Peyer's patch (tissue), 4 donors: ENCODE measurements at places on chromosomes 16 and 17. TPM values are rescaled to one million over a fixed set of nuclear protein-coding genes. Genes with fewer than 3 reads are reported as not detected.

DNA sequence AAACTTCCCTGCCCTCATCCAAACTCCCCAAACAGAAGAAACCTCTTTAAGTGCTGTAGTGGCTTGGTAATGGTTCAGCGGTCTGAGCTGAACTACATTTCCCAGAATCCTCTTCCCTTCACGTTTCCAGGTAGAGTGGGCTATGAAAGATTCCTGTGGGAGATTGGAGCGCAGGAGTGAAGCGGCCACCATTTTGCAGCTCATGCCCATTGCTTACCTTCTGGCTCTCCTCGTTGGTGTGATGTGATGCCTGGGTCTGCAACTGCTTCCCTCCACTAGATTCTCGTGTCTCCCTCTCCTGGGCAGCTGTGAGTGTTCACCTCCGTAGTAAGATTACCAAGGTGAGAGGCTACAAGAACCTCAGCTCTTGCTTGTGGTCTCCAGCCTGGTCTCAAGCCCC, 82.1 kb downstream of the GPR139 start:
- H3K36me3 ChIP-seq = no peaks in the 10 kb centered on the region
- no peak overlapping the region for H3K4me3 ChIP-seq
- H3K4me1 ChIP-seq = no peaks in the 10 kb centered on the region
- H3K27me3 ChIP-seq = no peaks in the 10 kb centered on the region

DNA sequence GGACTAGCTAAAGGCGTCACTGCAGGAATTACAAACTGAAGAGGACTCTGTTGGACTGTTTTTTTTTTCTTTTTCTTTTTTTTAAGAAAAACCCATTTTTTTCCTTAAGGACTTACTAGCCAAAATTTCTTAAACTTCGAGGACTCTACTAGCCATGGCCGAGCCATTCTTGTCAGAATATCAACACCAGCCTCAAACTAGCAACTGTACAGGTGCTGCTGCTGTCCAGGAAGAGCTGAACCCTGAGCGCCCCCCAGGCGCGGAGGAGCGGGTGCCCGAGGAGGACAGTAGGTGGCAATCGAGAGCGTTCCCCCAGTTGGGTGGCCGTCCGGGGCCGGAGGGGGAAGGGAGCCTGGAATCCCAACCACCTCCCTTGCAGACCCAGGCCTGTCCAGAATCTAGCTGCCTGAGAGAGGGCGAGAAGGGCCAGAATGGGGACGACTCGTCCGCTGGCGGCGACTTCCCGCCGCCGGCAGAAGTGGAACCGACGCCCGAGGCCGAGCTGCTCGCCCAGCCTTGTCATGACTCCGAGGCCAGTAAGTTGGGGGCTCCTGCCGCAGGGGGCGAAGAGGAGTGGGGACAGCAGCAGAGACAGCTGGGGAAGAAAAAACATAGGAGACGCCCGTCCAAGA, 878 bp downstream of the HEXIM1 start:
- H3K27ac ChIP-seq = peak overlapping the region; percentile 87
- DNase-seq = peak; percentile 93
- H3K4me3 ChIP-seq = peak overlapping the region; percentile 79

DNA sequence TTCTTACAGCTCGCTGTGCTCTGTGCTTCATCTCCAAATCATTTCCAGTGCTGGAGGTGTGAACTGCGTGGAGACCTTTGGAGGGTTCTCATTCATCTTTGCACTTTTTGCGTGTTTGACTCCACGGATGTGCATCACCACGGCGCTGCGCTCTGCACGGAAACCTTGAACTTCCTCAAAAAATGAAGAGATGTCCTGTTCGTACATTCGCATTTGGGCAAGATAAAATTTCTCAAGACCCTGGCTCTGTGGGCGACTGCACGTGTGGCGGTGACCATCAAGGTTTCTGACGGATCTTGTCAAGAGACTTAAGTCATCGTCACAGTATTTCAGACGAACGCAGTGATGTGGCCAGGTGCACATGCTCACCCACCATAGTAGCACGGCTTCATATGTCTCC, 10.3 kb upstream of the PVALEF start:
- no peak overlapping the region for H3K4me3 ChIP-seq
- H3K27ac ChIP-seq = no peak overlapping the region
- H3K36me3 ChIP-seq = no peaks in the 10 kb centered on the region
- no peaks in the 10 kb centered on the region for H3K4me1 ChIP-seq
- DNase-seq = no peak

DNA sequence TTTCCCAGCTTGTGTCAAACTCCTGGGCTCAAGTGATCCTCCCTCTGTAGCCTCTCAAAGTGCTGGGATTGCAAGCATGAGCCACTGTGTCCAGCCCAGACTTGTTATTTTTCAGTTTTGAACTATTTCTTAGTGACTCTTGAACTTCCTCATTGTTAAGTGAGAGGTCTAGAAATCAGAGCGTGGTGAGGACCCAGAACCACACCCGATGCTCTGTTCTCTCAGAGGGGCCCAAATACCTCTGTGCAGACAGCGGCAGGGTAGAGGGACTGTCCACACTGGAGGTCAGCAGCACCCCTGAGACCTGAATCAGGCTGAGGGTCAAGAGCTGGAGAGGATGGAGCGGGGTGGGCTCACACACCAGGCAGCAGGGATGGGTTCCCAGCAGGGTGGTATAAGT, 47.7 kb upstream of the MEAK7 start:
- DNase-seq = no peak
- no peak overlapping the region for H3K4me3 ChIP-seq
- H3K4me1 ChIP-seq = no peaks in the 10 kb centered on the region
- no peaks in the 10 kb centered on the region for H3K36me3 ChIP-seq
- H3K27ac ChIP-seq = peak overlapping the region; percentile 59

DNA sequence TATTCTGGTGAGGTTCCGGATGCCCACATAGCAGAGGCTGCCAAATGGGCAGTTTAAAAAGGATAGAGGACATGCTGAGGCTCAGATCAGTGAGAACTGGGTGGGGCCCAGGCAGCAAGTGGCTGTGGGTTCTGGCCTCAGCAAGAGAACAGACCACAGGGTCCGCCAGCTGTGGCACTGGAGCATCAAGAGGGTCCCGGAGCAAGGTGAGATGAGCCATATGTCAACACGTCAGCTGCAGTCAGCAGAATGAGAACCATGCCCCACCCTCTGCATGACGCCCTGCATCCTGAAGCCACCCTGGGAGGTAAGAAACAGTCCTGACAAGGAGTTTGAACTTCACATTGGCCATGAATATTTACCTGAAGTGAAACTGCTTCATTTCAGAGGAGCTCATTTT, 20.1 kb upstream of the CCL5 start:
- H3K27ac ChIP-seq = peak overlapping the region; percentile 48
- no peak for DNase-seq
- H3K36me3 ChIP-seq = no peaks in the 10 kb centered on the region
- no peak overlapping the region for H3K4me3 ChIP-seq
- no peaks in the 10 kb centered on the region for H3K27me3 ChIP-seq

DNA sequence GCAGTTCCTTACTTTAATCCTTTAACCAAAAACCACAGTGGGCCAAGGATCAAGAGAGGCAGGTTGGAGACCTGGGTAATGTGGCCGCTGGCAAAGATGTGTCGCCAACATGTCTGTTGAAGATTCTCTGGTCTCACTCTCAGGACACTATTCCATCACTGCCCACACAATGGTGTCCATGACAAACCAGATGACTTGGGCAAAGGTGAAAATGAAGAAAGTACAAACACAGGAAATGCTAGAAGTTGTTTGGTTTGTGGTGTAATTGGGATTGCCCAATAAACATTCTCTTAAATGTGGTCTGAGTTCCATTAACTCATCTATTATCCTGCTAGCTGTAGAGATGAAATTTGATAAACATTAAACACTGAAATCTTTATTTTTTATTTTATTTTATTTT, 43.3 kb downstream of the SALL1 start:
- H3K4me1 ChIP-seq = no peaks in the 10 kb centered on the region
- no peak overlapping the region for H3K27ac ChIP-seq
- no peaks in the 10 kb centered on the region for H3K36me3 ChIP-seq
- no peaks in the 10 kb centered on the region for H3K27me3 ChIP-seq

- no peak overlapping the region for H3K27ac ChIP-seq
- no peaks in the 10 kb centered on the region for H3K27me3 ChIP-seq
- no peak for DNase-seq
- no peaks in the 10 kb centered on the region for H3K36me3 ChIP-seq
Observed at GRCh38 chr16:28904363-28904762, 20.7 kb downstream of the RABEP2 start.

- H3K27ac ChIP-seq = no peak overlapping the region
- H3K4me1 ChIP-seq = no peaks in the 10 kb centered on the region
- no peak for DNase-seq
Observed at GRCh38 chr17:76582660-76583059, 3.0 kb downstream of the ST6GALNAC2 start.

DNA sequence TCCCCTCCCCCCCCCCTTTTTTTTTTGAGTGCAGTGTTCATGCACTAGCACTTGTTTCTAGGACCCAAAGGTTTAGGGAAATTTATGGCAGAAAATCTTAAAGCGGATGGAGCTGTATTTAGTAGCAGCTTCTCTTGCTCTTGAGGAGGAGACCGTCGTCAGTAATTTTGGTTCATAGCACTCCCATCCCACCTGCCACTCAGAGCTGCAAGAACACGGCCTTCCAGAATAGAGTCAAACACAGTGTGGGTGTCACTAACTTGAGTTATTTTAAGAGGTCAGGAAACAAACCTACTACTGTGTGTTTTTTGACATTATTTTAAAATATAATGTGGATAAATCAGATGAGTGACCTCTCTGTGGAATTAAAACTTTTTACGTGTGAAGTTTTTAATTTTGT, 37.3 kb downstream of the SEC14L1 start:
- H3K4me3 ChIP-seq = no peak overlapping the region
- H3K27ac ChIP-seq = no peak overlapping the region
- H3K27me3 ChIP-seq = no peaks in the 10 kb centered on the region
- H3K36me3 ChIP-seq = no peaks in the 10 kb centered on the region
- no peaks in the 10 kb centered on the region for H3K4me1 ChIP-seq

- peaks cover 40% of the 10 kb centered on the region for H3K4me1 ChIP-seq
- H3K27me3 ChIP-seq = no peaks in the 10 kb centered on the region
- H3K36me3 ChIP-seq = no peaks in the 10 kb centered on the region
- no peak overlapping the region for H3K4me3 ChIP-seq
- no peak for DNase-seq
- H3K27ac ChIP-seq = peak overlapping the region; percentile 61
Observed at GRCh38 chr16:85046931-85047866, 19.6 kb downstream of the KIAA0513 start.

DNA sequence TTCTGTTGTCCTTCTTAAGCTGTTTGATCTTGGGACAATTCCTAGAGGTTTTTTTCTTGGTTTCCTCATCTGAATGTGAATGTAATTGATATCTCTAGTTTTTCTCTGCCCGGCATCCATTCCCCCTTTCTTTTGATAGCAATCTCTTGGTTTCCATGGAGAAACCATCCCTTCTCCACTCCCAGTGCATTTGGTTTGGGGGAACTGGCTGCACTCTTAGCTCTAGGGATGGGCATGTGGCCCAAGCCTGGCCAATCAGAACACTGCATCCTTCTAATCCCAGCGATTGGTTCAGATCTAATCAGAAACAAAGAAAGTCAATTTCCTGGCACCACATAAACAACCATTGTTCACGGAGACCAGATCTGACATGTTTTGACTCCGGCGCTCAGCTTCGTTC, 45.1 kb downstream of the IRX3 start:
- no peak overlapping the region for H3K27ac ChIP-seq
- no peaks in the 10 kb centered on the region for H3K27me3 ChIP-seq
- H3K36me3 ChIP-seq = no peaks in the 10 kb centered on the region
- no peak for DNase-seq
- H3K4me3 ChIP-seq = no peak overlapping the region

DNA sequence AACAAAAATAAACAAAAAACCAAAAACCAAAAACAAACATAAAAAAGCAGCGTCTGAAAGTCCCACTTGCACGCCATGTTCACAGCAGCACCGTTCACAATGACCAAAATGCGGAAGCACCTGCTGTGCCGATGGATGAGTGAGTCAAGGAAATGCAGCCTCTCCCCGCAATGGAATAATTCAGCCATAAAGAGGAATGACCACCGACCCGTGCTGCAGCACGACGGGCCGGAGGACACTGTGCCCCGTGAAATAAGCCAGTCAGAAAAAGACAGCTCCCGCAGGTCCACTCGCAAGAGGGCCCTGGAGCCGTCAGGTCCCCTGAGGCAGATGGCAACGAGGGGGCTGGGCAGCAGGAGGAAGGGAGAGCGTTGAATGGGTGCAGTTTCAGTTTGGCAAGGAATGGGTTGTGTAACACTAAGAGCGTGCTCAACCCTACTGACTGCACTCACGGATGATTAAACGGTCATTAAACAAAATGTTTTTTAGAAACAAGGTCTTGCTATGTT, 5.1 kb downstream of the CLCN7 start:
- H3K4me1 ChIP-seq = no peaks in the 10 kb centered on the region
- no peaks in the 10 kb centered on the region for H3K27me3 ChIP-seq
- peak; percentile 51 for DNase-seq
- H3K36me3 ChIP-seq = no peaks in the 10 kb centered on the region

- no peaks in the 10 kb centered on the region for H3K4me1 ChIP-seq
- H3K36me3 ChIP-seq = no peaks in the 10 kb centered on the region
- no peak overlapping the region for H3K4me3 ChIP-seq
- DNase-seq = no peak
- H3K27ac ChIP-seq = no peak overlapping the region
Observed at GRCh38 chr16:8887952-8888560, 5.9 kb downstream of the LITAFD start.

DNA sequence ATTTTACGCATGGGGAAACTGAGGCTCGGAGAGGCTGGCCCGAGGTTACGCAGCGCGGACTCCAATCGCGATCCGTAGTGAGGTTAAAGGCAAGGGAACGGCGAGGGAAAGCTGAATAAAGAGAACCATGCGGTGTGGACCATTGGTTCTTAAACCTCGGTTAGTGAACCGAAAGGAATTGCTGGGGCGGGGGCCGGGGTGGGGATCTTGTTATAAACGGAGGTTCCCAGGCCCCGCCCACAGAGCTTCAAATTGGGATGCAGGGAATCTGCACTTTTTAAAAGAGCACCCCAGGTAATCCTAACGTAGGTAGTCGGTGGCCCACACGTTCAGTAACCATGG, 524 bp downstream of the IQCK start:
- H3K4me3 ChIP-seq = peak overlapping the region; percentile 75
- H3K27ac ChIP-seq = peak overlapping the region; percentile 14
- no peaks in the 10 kb centered on the region for H3K27me3 ChIP-seq
- peaks cover 4% of the 10 kb centered on the region for H3K4me1 ChIP-seq

Gene TNFRSF17
- total RNA-seq = not detected

Gene TEFM
- total RNA-seq = 14.7 TPM

Gene CLEC10A
- 9.1 TPM for total RNA-seq

Gene EZH1
- total RNA-seq = 65.7 TPM

Gene AIPL1
- total RNA-seq = not detected

Gene TBC1D3
- total RNA-seq = not detected

Gene TVP23A
- total RNA-seq = 1.1 TPM

Gene ODAD4
- not detected for total RNA-seq

Gene TXNDC11
- 69.3 TPM for total RNA-seq

Gene HIGD1B
- not detected for total RNA-seq

Gene ZPBP2
- total RNA-seq = not detected

Gene UTP4
- 14.6 TPM for total RNA-seq

Gene MT2A
- 390 TPM for total RNA-seq
